ENCODE measurements at places on chromosomes 2 and 18. TPM values are rescaled to one million over a fixed set of nuclear protein-coding genes. Genes with fewer than 3 reads are reported as not detected.

The ATG9A gene
- total RNA-seq: 53.1 TPM

The RPIA gene
- 10.9 TPM for total RNA-seq

The CCDC68 gene
- total RNA-seq: 1.0 TPM

The SNORC gene
- not detected for total RNA-seq

The TPRKB gene
- 41.1 TPM for total RNA-seq

The KCNG2 gene
- total RNA-seq: not detected

The GIGYF2 gene
- 19.4 TPM for total RNA-seq
